ENCODE measurements at places on chromosomes 4 and X.

DNA sequence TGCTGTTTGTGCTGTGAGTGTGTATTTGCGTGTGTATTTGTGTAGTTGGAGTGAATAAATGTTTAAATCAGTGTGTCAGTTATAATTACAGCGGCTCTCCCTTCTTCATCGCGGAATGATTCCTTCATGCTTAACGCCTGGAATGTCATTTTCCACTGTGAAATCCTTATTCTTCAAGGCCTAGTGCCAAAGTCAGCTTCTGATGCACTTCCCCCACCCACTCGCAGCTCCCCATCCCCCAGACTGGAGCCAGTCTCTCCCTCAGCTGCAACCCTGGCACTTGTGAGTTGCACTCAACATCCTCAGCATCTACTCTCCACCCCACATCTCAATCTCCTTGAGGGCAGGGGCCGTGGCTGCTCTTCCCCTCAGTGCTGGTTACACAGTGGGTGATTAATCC is 583.0 kb downstream of the BCOR start:
- no peak for DNase-seq

- DNase-seq: no peak
Observed at GRCh38 chrX:40784516-40785151, 49.3 kb upstream of the MED14 start.

DNA sequence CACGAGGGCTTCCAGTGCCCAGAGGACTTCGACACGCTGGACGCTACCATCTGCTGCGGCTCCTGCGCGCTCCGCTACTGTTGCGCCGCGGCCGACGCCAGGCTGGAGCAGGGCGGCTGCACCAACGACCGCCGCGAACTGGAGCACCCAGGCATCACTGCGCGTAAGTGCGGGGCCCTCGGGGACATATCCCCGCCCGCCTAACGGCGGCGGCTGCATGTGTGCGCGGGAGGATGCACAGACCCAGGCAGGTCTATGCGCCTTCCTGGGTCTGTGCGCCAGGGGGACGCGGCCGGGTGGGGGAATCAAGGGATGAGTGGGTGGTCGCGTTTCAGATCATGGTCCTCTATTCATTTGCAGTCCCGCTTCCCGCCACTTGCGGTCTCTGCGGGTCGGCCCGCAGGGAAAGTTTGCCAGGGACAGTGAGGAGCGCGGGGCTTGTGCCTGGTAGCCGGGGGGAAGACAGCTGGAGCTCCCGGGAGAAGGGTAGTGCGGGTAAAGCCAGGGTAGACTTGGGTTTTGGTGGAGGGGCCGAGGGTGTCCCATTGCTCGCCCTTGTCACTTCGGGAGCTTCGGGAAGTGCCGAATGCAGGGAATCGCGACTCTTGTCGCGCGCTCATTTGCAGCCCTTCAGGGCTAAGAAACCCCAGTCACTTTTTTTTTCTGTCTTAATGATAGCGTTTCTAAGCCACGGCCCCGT is 1.0 kb downstream of the SHISA3 start:
- no peak for DNase-seq

DNA sequence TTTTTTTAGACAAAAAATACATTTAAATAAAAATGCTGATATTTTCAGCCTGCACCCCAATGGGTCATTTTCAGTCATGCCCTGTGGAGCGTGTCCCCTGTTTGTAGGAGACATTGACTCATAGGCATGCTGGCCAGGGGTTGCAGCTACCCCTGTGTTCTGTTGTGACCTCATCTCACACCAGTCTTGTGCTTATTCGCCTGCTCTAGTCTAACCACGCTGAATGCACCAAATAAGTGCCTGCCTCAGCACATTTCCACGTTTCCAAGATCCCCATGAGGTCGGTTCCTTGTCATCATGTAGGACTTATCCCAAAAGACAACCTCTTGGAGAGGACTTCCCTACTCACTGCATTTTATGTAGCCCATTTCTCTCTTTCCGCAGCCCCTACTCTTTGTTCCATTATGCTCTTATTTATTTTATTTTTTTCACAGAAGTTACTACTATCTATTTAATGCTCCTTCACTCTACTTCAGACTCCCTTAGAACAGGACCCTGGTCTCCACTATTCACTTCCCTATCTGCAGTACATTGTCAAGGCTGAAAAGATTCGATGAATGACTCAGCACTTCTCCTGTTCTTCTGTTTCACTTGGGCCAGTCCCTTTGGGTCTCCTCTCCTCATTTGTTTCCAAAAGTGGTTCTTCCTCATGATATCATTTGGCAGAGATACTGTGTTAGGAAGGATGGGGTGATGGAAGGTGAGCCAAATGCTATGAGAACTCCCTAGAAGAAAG is 109.7 kb downstream of the MSL3 start:
- no peak for DNase-seq

DNA sequence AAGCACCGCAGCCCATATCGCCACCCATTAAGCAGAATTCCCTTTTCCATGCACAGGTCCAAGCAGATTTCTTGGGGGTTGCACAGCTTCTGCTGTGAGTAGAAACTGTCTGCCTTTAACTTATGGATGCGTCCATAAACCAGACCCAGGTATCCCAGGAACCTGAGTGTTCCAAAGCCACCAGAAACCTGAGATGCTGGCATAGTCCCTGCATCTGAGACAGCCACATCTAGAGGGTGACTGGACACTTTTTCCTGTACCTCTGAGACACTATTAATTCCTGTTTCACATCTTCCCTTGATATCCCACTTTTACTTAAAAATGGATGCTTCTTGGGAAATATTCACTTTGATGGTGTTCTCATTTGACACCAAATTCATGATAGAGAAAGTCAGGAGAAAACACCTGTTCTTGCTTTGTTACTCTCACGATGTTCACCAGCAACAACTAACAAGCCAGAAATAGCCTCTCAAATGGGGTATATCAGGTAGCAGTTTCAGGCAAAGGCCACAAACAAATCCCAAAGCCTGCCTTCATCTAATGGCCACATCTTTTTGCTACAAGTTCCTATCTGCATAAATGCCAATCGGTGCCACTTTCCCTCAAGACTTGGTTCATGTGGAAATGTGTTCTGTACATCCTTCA is 45.5 kb upstream of the PRDX4 start:
- DNase-seq: no peak

DNA sequence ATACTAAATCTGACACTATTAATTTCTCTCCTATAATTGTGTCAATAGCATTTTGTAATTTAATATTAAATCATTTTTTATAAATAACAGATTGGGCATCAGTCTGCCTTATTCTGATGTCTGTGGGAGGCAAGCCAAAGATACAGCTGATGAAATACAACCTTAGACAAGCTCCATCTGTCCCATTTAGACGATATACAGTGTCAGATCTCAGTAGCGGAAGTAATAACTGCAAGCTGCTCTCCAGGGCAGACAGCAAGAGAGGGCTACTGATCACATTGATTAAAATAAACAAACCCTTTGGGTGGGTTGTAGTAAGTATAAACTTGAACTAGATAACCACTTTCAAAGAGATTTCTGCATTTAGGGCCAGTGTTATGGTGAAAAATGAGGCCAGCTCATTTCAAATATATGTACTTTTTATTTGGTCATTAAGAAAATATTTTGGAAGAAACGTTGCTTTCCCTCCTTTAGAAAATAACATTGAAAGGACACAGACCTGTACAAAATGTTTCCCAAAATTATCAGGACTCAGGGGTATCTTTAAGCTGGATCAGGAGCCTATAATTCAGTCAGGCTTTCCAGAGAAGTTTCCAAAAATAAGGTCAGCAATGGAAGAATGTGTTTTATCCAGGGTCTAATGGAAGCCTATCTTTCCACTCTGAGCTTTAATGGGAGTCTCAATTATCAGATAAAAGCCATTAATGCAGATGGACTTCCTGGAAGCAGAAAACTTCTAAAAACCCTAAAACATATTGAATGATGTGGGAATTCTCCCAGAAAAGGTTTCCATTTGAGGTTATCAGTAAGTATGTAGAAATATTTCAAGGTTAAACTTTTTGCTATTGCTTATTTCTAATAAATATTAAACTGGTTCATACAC is 1028.8 kb upstream of the IGFBP7 start:
- no peak for DNase-seq

DNA sequence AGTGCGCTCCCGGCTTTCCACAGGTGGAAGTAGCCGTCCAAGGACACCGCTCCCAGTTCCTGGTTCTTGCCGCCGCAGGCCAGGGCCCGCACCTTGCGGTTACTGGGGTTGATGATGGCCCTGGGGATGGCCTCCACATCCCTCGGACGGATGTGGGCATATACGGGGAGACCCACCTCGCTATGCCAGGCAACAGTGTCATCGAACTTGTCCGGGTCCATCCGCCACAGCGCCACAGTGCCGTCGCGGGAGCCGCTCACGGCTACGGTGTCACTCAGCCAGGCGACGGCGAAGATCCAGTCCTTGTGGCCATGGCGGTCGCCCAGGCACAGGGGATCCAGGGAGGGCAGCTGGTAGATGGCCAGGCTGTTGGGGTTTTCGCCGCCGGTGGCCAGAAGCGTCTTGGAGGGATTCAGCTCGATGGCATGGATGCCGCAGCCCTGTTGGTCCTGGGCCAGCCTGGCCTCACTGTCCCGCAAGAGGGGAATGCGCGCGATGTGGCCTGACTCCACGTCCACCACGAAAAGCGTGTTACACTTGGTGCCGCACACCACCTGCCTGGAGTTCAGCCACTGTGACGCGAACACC is 795 bp downstream of the DCAF12L1 start:
- no peak for DNase-seq

DNA sequence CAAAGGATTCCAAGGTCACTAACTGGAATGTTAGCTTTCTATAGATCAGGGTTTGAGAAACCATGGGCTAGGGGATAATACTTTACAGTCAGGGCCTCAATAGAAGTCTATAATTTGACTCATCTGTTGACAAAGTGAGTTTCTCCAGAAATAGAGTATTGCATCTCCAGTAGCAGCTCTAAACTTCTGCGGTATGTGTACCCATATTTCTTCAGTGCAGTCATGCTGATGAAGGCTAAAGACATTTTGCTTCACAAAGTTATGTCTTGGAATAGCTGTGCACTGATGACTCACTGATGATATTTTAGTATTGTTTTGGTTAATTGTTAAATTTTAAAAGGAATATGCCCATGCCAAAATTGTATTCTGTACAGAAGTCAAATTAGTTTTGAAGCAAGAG is 464.9 kb upstream of the AMOT start:
- no peak for DNase-seq

DNA sequence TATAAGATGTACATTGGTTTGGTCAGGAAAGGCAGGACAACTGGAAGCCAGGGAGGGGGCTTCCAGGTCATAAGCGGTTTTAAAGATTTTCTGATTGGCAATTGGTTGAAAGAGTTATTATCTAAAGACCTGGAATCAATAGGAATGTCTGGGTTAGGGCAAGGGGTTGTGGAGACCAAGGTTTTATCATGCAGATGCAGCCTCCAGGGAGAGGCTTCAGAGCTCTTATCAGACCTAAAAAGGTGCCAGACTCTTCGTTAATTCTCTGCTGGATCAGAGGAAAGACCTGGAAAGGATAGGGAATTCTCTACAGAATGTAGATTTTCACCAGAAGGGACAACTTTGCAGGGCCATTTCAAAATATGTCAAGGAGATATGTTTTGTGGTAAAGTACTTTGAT is 62.8 kb downstream of the BEX3 start:
- DNase-seq: no peak

- DNase-seq: no peak
Observed at GRCh38 chr4:27518876-27519275, 658.2 kb downstream of the STIM2 start.

DNA sequence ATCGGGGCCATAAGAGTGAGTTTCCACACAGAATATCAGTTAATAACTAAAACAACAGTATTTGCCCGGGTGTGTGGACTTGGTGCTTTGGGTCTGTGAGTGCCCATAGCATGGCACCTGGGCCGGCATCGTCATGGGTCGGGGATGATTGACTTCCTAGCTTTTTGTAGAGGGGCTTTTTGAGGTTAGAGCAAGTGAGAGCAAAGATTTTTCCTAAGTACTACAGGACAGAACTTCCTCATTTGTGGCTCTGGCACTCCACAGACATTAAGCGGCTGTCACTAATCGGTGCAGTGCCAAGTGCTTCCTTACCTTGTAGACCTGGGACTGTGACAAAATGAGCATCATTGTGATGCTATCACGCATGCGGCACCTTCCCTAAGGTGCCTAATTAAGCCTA is 81.0 kb downstream of the SHROOM2 start:
- no peak for DNase-seq

- DNase-seq: no peak
Observed at GRCh38 chrX:129092242-129092641, 431.0 kb downstream of the SMARCA1 start.

DNA sequence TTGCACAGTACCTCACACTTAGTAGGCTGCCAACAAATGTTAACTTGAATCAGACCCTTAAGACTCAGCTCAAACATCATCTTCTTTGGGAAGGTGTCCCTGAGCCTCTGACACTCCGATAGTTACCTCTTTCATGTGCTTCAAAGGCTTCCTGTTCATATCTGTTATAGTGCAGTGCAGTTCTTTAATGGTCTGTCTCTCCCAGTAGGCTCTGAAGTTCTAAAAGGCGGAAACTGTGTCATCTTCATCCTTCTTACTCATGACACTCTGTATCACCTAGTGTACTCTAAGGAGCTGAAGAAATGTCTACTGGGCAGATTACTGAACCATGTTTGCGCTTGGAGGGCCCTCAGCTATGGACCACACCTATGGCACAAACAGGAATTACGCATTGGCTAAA is 2.1 kb upstream of the DIAPH2 start:
- no peak for DNase-seq

DNA sequence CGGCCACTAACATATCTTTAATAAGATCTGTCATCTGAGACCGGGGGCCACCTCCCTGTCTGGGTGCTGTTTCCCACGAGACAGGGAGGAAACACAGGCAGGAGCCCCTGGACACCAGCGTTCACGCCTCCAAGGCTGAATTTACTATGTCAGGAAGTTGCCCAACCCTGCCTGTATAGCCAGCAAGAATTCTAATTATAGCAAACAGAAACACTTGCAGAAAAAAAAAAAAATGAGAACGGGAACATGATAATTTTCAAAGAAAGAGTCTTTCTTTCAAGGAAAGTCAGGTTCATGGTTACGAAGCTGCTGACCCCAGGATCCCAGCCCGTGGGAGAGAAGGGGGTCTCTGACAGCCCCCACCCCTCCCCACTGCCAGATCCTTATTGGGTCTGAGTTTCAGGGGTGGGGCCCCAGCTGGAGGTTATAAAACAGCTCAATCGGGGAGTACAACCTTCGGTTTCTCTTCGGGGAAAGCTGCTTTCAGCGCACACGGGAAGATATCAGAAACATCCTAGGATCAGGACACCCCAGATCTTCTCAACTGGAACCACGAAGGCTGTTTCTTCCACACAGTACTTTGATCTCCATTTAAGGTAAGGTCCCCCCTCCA is at the start of gene IL3RA:
IL3RA (plus strand) TSS at position 455 of the 613 bp plus-strand sequence. CDS start 4,981 bp downstream, outside the sequence.
- no peak for DNase-seq

GRCh38 chrX:63751481-63751880 is 33.5 kb downstream of the ARHGEF9 start:
- no peak for DNase-seq

DNA sequence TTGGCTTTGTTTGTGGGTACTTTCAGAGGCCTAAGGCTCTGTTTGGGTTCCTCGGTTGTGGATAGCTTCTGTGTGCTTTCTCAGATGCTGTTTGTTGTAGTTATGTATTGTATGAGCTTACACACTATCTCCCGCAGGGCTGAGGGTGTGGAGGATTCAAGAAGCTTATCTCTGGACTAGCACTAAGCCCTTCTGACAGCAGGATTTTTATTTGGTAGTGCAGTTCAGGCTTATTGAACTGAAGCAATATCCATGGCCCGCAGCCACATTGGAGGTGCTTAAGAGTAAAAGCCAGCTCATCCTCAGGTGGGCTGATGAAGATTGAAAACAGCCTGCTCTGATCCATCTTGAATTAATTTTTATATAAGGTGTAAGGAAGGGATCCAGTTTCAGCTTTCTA is 128.2 kb downstream of the RASGEF1B start:
- no peak for DNase-seq

GRCh38 chr4:15942283-15942682 is 3.7 kb upstream of the FGFBP1 start:
- no peak for DNase-seq

- no peak for DNase-seq
Observed at GRCh38 chr4:152810715-152811287, 31.0 kb downstream of the ARFIP1 start.

Measured in activated naive CD4-positive, alpha-beta T cell treated with Interleukin-2 at 50 U/mL for 16 hours (primary cell).